Activated CD8-positive, alpha-beta memory T cell treated with anti-CD3 and anti-CD28 coated beads, Interleukin-2, amount 50 U/mL, for 48 hours (primary cell): ENCODE measurements at places on chromosomes 2 and 18.

GRCh38 chr18:63016270-63016669 is 300.9 kb downstream of the PHLPP1 start:
- no peak for DNase-seq

DNA sequence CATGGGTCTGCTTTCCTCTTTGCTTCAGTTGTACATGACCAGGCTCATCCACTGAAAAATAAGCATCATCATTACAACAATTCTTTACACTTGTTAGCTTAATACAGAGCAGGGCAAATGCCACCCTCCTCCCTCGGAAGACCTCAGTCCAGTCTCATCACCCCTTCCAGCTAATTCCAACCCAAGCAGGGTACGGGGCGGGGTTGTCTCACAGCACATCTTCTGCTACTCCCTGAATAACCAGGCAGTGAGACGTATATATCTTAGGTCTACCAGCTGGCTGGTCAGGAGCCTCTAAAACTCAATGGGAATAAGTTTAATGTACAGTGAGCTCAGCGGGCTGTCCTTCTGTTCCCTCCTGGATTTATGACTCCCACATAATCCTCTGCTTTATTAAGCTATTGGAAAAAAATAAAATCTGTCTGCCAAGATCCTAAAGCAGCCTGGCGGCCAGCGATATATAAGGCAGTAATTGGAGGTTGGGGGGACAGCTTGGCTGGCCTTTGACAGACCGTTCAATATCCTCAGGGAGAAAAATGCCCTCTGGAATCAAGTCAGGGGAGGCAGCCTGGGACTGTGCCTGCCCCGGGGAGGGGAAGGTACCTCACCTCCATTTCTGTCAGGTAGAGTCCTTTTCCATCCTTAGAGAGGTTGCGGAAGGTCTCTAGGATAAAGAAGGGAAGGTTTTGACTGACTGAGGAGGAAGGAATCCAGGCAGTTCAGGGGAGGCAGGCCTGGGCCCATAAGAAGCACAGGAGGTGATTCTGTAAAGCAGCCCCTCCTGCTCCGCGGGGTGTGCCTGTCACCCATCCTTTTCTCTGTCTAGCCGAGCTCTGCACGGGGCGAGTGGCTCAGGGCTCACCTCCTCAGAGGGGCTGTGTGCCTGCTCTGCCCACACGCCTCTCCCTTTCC is 76.3 kb downstream of the CAPN13 start:
- peak; percentile 13 for DNase-seq

GRCh38 chr18:46433121-46433826 is 223.7 kb downstream of the LOXHD1 start:
- DNase-seq: no peak

DNA sequence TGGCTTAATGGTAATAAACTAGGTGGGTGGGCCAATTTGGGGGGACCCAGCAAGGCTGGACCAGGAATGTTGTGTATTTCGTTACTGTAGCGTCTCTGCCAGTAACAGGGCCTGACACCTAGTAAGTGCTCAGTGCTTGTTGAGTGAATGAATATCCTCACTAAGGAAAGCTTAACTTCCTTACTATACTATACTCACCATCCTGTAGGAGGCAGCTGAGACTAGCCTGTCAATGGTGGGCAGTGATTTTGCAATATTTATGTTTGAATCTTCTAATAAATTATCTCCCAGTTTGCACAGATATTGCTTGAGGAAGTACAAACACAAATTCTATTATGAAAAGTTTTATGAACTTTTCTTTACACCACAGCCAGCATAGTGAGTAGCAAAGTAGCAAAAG is 370.7 kb upstream of the SYT4 start:
- DNase-seq: no peak

GRCh38 chr2:84375020-84375419 is 84.1 kb downstream of the SUCLG1 start:
- no peak for DNase-seq

- DNase-seq: no peak
Measured at GRCh38 chr2:85541262-85541661, 2.3 kb downstream of the MAT2A start.

DNA sequence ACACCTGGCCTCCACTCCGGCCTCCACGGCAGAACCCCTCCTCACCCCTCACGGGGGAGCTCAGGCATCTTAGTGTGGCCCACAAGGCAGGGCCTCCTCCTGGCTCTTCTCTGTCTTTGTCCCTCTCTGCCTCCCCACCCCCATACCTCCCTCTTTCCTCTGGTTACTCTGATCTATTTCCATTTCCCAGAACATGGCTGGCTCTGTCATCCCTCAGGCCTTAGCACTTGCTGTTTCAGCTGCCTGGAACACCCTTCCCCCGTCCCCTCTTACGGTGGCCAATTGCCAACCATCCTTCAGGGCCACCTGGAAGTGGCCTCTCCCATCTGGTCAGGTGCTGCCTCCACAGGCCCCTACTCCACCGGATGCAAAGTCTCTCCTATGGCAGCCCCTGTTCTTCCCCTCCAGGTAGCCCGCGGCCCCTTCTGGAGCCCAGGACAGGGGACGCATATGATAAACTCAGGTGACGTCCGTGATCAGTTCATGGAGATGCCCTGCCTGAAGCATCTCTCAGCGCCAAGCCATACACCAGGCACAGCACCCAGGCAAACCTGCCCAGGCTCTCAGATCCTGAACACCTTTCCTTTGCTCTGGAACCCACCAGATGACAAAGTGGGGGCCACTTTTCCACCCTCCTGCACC is 3.6 kb upstream of the ECEL1 start:
- no peak for DNase-seq

DNA sequence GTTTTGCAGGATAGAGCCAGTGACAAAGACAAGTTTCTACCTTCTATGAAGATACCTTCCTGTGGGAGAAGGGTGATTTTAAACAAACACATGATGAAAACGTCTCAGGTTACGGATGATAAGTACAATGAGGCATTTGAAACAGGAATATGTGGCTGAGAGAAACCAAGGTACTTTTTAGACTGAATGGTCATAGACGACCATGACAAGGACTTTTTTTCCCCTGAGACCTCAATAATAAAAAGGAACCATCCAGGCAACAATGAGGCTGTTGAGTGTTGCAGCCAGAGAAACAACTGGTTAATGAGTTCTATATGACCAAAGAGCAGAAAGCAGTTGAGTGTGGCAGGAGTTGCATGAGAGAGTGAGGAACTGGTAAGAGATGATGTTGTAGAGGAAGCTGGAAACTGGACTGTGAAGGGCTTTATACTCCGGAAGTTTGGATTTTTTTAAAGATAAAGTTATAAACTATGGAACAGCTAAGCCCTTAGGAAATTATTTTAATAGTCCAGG is 306.1 kb upstream of the CYRIA start:
- no peak for DNase-seq

DNA sequence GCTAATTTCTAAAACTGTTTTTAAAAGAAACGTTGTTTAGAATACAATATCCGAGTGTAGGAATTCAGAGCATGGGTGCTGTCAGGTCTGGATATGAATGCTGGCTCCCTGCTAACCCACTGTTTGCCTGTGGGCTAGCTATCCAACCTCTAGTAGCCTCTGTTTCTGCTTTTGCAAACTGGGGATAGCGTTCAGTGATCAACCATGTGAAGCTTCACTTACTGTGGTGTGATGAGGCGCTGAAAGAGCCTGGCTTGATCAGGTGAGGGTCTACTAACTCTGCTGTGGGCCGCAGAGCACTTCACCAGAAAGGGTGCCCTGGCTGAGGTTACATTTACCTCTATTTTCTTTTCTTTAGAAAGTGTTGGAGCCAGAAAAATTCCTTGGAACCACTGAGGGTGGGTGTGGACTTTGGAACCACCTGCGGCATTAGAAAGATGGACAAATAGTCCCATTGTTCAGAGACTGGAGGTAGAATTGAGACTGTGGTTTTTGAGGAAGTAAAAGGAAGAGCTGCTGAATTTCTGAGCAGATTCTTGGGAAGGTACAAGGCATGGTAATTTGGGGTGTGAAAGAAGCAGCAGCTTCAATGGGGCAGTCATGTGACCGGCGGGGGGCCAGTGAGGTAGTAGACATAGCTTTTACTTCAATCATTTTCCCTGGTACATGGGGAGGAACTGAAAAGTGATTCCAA is 96.3 kb upstream of the CD302 start:
- DNase-seq: no peak

- DNase-seq: no peak
Measured at GRCh38 chr2:9091811-9092210, 88.3 kb upstream of the MBOAT2 start.

DNA sequence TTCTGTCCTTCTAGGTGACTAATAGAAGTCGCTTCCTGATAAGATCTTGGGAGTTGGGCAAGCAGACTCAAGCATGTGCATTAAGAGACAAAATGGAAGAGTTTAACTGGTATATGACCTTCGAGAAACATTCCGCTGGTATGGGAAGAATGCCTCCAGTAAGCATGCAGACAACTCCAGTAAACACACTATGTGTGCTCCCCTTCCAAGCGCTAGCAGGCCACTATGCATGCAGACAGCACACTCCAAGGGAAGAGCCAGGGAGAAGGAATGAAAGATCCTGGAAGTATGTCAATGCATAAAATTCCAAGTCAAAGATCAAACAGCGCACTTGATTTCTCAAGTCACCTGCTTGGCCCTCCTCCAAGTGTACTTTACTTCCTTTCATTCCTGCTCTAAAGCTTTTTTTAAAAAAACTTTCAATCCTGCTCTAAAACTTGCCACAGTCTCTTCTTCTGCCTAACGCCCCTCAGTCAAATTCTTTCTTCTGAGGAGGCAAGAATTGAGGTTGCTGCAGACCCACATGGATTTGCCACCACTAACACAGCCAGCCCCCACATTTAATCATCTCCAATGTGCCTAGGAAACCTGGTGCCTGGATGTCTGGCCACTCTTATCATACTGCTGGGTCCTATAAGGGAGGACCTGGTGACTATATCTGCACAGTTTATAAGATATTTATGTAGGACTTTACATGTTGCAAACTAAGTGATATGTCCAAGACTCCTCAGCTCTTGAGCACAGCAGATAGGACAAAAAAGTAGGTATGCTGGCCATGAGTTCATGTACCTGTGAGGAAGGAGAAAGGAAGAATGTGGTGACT is 239.8 kb downstream of the PDE11A start:
- no peak for DNase-seq

DNA sequence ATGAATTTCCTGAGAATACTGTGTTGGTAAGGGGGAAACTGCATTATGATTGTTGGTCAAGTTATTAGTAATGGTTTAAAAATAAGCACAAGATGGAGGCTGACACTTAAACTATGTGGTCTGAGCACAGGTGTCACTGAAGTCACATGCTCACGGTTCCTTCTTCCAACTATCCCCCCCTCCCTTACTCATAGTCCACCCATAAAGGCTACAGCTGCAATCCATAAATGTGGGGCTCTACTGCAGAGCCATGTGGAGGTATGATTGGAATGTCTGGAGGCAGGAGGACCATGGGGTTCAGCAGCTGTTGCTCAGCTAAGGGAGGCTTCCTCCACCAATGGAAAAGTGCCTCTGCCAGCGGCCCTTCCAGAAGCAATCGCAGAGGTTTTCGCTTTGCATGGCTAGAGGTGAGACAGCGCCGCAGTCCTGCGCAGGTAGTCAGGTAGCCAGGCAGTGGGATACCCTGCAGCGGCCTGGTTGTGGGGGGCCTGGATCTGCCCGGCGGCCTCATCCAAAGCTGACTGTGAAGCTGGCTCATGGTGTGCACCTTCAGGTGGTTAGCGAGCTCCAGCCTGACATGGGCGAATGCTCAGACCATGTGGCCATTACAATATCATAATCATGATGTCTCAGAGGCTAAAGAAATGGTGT is 249.6 kb downstream of the DCDC2C start:
- DNase-seq: no peak

GRCh38 chr2:85990084-85990483 is 101.3 kb upstream of the ST3GAL5 start:
- peak; percentile 22 for DNase-seq

DNA sequence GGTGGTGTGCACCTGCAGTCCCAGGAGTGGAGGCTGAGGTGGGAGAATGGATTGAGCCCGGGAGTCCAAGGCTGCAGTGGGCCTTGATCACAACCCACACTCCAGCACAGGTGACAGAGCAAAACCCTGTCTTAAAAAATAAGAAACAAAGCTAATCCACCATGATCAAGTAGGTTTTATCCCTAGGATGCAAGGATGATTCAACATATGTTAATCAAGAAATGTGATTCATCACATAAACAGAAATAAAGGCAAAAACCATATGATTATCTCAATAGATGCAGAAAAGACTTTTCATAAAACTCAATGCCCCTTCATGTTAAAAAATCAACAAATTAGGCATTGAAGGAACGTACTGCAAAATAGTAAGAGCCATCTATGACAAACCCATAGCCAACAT is 58.1 kb downstream of the CCBE1 start:
- no peak for DNase-seq

DNA sequence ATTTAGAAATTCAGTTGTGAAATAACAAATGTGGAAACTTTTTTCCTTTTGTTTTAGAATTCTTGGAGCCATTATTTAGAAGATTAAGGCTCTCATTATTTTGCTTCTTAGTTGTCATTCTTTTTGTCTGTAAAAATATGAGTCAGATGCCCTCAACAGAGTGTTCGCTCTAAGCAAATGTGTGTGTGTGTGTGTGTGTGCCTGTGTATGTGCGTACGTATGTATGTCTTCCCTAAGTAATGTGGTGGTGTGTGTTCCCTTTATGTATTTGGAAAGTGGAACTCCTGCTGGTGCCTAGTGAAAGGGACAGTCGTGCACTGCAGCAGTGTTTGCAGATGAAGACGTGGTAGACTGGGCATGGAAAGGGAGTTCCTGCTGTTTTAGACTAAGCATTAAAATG is 27.5 kb downstream of the ZNF407 start:
- DNase-seq: no peak

GRCh38 chr2:159010963-159011362 is 42.5 kb downstream of the TANC1 start:
- DNase-seq: no peak

- no peak for DNase-seq
Measured at GRCh38 chr2:18860179-18860578, 270.8 kb upstream of the NT5C1B start.

GRCh38 chr2:140344838-140345237 is 1564.6 kb upstream of the NXPH2 start:
- no peak for DNase-seq

GRCh38 chr2:190451561-190452176 is 43.5 kb downstream of the MFSD6 start:
- DNase-seq: no peak

GRCh38 chr18:10202845-10203321 is 251.6 kb upstream of the APCDD1 start:
- no peak for DNase-seq

DNA sequence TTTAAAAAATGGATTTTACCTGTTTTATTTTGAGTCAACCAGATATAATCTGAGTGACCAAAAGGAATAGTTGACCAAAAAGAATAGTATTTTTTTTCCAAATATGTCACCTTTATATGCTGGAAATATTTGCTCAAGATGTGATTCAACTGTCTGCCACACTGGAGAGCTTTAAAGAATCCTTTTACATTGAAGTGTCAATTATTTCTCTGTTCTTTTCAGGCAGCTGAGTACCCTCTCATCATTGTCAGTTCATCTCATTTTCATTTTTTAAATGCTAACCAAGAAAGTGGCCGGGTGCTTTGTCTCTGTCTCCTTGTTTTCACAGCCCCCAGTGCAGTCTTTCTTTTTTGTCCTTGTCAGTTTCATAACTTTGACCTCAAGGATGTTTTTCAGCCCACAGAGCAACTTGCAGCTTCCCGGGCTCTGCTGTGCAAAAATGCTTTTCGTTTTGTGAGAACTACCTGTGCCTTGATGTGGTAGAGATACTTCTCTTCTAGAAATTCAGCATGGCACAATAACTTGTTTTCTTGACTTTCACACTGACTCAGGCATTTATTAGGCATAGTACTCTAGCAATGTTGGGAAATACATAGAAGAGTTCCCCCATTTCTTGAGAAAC is 23.4 kb upstream of the CERS6 start:
- no peak for DNase-seq
